ENCODE measurements at places on chromosomes 5 and 9.
A peak's percentile ranks its signal among the peaks of the same experiment; 100 is the strongest.

DNA sequence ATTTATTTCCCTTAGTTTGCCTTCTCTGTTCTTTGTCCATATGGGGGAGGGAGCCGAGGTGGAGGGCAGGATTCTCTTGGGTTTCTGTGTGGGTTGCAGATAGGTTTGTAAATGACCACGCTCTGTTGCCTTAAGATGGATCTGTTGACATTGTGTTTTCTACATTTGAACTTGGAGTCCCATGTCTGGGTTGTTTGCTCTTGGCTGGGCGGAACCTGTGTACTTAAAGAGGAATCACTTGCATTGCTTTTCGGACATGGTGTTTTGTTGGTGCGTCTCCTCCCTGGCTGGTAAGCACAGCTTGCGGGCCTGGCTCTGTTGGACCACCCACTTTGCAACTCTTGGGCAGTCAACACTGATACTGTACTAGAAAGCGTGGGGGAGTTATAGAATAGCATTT, 45.9 kb downstream of the EHMT1 start:
- DNase-seq: no peak

DNA sequence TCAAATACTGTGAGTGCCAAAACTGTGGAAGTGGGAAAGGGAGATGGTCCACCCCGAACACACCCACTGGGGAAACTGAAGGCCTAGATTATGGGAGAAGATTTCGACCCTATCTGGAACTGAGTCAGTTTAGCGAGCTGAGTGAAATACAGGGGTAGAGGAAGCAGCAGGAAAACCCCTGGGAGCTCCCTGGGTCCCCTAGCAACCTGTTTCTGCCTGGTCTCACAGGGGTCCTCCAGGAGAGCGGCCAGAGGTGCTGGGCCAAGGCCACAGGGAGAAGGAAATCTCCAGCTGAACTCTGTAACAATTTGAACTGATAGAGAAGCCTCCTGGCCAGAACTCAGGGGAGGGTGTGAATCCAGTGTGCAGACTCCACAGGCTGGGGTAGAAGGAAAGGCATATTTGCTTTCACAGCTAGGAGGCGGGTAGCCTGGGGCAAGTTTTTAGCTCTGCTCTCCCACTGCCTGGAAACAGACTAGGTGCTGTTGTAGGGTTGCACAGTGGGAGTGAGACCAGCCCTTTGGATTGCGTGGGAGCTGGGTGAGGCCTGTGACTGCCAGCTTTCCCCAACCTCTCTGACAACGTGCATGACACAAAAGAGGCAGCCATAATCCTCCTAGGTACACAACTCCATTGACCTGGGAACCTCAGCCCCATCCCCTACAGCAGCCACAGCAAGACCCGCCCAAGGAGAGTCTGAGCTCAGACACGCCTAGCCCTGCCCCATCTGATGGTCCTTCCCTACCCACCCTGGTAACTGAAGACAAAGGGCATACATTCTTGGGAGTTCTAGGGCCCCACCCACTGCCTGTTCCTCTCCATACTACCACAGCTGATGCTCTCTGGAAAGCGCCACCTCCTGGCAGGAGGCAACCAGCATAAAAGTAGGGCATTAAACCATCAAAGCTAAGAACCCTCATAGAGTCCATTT, 78.8 kb upstream of the GPBP1 start:
- no peak for DNase-seq

DNA sequence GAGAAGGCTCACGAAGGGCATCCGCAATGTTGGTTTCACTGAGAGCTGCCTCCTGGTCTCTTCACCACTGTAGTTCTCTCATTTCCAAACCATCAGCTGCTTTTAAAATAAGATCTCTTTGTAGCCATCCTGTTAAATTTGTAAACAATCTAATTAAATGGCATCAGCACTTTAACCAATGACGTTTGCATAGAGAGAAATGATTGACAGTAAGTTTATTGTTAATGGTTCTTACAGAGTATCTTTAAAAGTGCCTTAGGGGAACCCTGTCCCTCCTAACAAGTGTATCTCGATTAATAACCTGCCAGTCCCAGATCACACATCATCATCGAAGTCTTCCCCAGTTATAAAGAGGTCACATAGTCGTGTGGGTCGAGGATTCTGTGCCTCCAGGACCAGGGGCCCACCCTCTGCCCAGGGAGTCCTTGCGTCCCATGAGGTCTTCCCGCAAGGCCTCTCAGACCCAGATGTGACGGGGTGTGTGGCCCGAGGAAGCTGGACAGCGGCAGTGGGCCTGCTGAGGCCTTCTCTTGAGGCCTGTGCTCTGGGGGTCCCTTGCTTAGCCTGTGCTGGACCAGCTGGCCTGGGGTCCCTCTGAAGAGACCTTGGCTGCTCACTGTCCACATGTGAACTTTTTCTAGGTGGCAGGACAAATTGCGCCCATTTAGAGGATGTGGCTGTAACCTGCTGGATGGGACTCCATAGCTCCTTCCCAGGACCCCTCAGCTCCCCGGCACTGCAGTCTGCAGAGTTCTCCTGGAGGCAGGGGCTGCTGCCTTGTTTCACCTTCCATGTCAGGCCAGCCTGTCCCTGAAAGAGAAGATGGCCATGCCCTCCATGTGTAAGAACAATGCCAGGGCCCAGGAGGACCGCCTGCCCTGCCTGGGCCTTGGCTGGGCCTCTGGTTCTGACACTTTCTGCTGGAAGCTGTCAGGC, 16.6 kb downstream of the SQSTM1 start:
- no peak for DNase-seq

DNA sequence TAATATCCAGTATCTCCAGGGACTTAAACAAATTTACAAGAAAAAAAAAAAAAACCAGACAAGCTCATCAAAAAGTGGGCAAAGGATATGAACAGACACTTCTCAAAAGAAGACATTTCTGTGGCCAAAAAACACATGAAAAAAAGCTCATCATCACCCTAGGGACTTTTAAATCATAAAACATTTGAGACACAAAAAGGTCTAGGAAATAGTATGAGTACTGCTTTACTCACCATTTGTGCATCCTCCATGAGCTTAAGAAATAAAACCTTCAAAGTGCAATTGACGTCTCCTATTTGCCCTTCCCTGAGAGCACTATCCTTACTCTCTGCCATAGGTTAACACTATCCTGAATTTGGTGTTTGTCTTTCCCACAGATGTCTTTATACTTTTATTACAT, 193.7 kb upstream of the NREP start:
- no peak for DNase-seq

- no peak for DNase-seq
Observed at GRCh38 chr5:127840198-127840524, 137.0 kb downstream of the CCDC192 start.

DNA sequence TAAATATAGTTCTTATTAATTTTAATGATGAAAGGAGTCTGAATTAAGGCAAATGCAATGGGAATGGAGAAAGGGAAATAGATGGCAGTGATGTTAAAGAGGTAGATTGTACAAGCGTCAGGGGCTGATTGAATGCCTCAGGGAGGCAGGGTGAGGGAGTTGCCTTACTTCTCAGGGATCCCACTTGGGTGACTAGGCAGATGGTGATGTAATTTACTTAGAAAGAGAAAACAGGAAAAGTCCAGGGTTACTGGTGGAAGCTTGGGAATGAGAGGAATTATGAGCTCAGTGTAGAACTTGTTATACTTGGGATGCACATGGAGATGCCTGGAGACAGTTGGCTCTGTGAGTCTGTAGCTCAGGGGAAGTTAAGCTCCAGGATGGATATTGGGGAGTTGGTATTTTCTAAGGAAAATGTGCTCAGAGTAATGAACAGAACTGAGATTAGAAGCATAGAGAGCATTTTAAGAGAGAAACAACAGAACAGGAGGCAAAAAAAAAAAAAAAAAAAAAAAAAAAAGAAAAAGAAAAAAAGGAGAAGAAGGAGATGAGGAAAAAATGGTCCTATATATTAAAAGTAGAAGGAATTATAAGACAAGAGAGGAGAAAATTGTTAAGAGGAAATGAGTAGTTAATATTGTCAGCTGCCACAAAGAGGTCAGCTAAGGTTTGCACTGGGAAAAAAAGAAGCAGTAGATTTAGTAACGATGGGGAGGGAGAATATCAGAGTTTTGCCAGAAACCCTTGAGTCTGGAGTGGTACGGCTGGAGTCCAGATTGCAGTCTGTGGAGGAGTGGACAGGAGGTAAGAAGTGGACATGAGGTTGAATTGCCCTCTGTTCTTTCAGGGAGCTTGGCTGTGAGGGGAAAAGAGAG, 88.0 kb upstream of the ELL2 start:
- peak; percentile 62 for DNase-seq
